ENCODE measurements at places on chromosomes 2 and 18.
A peak's percentile ranks its signal among the peaks of the same experiment; 100 is the strongest.

DNA sequence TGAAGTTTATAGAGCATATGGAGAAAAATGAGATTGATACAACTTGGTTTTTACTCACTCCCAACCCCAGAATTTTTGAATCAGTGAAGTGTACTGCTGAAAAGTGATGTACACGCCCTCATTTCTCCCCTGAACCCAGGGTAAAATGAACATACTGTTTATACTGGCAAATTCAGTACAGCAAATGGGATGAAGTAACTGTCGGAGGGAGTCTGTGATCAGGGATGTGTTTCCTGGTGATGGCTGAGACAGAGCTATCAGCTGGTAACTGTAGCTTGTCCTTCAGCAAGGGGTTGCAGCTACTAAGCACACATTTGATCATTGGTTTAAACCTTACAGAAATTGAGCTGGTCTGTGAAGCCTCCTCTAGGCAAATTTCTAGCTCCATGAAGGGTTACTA, 191.6 kb downstream of the PTPRM start:
- no peak for DNase-seq

GRCh38 chr2:75705921-75706320, 4.8 kb downstream of the GCFC2 start:
- no peak for DNase-seq

GRCh38 chr18:61551586-61551985, 218.4 kb downstream of the CDH20 start:
- peak; percentile 56 for DNase-seq

GRCh38 chr18:51135364-51135763, 62.1 kb downstream of the MEX3C start:
- DNase-seq: no peak

GRCh38 chr18:7760967-7761948, 194.1 kb downstream of the PTPRM start:
- DNase-seq: no peak

- no peak for DNase-seq
Observed at GRCh38 chr2:88443353-88443938, 9.0 kb downstream of the FOXI3 start.

GRCh38 chr2:143946436-143947391, 573.2 kb downstream of the ZEB2 start:
- peak; percentile 72 for DNase-seq

DNA sequence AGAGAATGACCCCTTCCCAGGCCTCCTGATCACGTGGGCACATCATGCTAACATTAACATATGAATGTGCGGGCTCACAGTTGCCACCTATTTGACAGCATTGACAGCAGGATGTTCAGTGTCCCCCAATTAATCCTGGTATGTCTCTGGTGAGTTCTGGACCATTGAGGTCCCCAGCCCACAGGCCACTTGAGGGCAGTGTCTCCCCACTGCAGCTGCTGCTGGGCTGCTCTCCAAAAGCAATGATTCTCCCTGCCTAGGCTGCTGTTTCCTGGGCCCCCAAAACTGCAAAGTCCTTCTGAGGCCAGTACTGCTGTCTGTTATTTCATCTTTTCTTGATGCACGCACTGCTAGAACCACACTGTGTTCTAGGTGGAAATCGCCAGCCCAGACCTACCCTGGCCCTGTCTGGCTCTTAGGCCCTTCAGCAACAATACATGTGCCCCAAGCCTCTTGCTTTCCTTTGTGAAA, 52.7 kb upstream of the MAPK4 start:
- DNase-seq: peak; percentile 7

- peak; percentile 98 for DNase-seq
Observed at GRCh38 chr18:361941-362310, 94.1 kb upstream of the THOC1 start.

DNA sequence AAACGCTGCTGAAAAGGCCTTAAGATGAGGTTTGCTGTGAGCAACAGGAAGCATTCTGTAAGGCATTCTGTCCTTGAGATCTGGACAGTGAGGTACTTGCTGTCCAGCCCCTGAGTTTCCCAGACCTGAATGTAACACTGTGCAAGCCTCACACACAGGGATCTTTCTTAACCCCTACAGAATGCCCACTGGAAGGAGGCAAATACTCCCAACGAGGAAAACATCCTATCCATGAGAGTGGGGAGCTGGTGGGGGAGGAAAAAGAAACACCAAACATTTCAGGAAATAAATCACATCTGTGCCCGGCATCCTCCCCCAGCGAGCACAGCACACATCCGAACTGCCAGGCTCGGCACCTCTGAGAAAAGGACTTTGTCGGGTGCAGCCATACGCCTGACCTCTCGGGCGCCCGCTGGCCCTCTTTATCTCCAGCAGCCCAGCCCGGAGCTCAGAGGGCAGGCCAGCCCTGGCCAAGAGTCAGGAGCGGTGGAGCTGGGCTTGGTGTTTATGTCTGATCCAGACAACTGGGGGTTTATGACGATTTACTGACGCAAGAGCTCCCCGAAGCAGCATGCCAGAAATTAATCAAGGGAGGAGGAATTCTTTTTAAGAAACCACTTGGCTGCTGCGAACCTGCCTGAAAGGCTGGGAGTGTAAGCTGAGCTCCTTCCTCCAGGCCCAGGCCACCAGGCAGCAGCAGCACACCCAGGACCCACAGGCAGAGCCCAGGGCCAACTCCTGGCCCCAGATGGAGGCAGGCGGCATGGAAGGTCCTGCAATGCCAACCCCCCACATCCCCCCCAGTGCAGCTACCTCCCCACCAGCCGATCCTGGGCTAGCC, 72.2 kb downstream of the HDAC4 start:
- DNase-seq: peak; percentile 86

DNA sequence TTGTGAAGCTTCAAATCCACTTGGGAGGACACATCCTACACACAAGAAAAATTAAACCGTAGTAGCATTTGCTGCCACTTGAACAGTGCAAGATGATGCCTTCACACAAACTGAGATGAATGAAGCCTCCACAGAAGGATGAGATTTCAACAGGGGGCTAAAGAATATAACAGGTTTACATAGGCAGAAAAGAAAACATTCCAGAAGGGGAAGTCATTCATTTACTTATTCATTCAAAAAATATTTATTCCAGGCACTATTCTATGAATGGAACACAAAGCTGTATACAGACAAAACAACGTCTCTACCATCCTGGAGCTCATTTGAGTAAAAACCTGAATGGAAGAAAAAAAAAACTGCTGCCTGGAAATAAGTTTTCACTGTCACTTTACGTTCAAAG, 170.5 kb downstream of the CDH20 start:
- DNase-seq: peak; percentile 3

GRCh38 chr2:181319286-181319685, 137.9 kb upstream of the ITGA4 start:
- no peak for DNase-seq

DNA sequence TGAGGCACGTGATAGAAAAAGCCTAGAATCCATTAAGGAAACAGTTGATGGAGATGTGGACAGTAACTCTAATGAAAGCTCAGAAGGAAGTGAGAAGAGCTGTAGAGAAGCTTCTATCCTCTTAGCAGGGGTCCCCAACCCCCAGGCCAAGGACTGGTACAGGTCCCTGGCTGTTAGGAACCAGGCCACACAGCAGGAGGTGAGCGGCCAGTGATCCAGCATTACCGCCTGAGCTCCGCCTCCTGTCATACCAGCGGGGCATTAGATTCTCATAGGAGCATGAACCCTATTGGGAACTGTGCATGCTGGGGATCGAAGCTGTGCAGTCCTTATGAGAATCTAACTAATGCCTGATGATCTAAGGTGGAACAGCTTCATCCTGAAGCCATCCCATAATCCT, 8.7 kb upstream of the IMP4 start:
- DNase-seq: no peak

- DNase-seq: no peak
Observed at GRCh38 chr2:152730591-152731333, 12.3 kb downstream of the ARL6IP6 start.

GRCh38 chr2:74619651-74620297, 28.4 kb downstream of the M1AP start:
- no peak for DNase-seq

DNA sequence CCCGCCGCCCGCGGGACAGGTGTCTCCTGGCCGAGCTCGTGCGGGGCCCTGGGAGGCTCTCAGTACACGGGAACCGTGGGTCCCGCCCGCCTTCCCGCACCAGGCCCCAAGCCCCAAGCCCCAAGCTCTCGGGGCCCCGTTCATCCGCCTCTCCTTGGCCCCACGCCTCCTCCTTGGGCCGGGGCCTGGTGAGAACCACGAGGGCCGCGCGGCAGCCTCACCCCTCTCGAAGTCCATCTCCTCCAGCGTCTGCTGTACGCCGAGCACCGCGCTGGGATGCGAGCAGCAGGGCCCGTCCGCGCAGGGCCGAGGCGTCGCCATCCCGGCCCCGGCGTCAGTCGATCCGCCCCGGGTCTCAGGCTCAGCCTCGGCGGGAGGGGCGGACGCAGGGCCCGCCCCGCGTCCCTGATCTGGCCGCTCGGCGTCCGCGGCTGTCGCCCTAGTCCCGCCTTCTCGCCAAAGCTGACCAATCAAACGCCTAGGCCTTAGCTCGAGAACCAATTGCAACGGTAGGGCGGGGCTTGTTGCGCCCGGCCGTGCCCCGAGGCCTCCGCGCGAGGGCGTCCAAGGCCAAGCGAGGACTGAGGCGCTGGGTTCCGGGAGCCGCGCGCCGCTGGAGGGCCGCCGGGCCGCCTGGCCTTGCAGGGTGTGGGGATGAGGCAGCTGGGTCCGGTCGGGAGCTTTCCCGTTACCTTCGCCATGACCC, at the start of gene ANKRD39:
Gene ANKRD39, minus strand, starts transcription at position 350 of the 706 bp plus-strand sequence. Its CDS starts 29 bp downstream, at position 321.
- peak; percentile 95 for DNase-seq

DNA sequence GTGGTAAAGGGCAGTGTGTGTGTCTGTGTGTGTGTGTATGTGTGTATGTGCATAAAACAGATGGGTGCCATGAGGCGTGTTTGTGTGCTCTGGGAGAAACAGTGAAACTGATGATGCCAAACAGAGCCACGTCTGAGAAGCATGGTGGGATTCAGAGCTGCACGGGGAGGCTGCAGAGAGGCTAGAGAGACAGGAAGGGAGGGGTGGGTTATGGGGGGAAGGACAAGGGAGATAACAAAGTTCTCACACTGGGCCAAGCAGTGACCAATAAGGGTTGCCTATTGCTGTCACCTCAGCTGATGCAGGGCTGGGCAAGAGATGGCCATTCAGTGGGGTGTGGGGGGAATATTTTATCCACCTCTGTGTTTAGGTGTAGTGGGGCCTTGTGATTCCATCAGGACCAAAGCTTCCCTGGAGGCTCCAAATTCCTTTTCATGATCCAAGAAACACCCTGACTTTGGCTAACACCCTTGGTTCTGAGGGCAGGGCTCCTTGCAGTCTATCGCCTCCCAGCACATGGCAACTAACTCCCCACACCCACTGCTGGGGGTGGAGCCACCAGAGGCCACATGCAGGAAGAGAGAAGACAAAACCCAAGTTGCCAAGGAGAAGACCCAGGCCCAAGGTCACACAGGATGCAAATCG, 54.2 kb upstream of the POMC start:
- DNase-seq: no peak

DNA sequence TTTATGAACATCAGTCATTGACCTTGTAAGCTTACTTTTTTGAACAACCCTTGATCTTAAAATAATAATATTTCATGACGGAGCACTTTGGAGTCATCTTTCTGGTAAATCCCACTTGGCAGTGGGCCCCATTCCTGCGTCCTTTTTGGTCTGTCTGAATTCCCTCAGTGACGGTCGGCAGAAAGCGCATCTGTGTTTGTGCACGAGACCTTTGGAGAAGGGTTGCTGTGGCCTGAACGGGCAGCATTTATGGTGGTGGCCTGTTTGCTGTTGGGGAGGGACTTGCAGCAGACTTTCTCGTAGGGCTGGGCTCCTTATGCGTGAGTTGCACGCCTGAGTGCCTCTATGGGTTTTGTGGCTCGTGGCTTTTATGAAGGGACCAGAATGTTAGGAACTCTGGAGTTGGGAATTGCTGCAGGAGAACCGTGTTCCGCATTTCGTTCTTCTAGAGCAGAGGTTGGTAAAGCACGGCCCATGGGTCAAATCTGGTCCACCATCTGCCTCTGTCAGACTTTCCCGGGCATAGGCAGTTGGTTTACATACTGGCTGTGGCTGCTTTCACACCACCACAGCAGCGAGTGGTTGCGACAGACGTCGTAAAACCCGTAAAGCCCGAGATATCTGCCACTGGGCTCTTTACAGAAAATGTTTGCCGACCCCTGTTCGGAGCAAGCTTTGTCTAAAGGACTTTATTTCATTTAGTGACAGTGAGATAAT, 30.8 kb downstream of the LPIN1 start:
- no peak for DNase-seq

DNA sequence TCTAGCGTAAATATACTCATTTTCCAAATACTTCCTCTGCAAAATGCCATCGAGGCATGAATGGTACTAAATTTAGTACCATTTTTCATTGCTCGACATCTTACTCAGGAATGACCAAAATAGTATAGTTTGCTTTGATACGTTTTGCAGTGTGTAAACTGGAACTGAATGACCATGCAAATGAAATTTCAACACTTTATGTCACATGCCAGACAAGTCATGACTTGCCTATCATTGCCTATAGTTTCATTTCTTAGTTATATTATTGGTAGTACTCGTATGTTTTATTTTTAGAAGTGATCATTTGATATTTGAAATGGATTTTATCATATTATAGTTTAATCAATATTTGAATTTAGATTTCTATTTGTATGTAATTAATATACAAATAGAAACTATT, 9.1 kb downstream of the MSTN start:
- DNase-seq: no peak

DNA sequence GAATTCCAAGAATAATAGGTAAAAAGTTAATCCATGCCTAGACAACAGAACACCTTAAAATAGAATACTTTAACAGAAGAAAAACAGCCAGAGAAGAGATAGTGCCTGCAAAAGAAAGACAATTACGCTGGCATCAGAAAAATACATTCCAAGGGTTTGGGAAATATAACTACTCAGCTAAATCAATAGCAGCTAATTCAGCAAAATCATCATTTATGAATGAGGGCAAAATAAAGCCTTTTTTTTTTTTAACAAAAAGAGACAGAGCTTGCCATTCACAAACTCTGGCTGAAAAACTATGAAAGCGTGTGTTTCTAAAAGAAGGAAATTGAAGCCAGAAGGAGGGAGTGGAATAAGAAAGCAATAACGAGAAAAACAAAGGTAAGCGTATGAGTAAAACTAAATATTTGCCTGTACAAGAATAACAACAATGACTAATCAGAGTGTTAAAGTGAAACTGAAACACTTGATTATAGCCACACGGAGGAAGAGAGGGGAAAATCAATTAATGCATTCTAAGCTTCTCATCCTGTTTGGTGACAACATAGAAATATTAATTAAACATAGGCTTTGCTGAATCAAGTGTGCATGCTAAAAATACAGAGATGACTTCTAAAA, 90.2 kb downstream of the EHD3 start:
- no peak for DNase-seq

DNA sequence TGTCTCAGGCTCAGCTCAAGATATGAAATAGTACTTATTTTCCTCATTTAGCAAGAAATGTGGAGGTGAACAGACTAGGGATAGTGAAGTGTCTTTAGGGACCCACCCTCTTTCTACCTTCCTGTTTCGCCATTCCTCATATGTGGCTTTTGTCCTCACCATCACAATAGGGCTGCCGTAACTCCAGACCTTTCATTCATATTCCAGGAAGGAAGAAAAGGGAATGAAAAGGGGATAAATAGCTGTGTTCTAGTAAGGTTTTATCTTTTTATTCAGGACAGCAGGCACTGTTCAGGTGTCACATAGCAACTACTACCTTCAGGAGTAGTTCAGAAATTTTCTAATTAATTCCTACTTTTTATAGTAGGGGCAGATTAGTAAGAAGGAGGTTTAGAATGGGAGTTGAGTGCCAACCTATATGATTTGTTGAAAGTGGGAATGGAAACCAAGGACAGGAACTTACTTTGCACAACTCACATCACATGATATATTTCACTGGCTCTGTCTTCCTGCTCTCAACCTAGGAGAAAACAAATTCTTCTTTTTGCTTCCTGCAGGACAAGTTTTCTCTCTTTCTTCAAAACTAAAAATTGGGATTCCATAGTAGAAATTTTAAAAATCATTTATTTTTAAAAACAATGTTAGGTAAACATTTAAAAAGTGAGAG, 36.0 kb upstream of the HDAC4 start:
- DNase-seq: no peak

Data from fibroblast of skin of left quadriceps (primary cell).